Peyer's patch (tissue), 4 donors: ENCODE measurements at places on chromosomes 12 and 14.

- DNase-seq: no peak
Observed at GRCh38 chr12:72828662-72829324, 556.6 kb downstream of the TRHDE start.

DNA sequence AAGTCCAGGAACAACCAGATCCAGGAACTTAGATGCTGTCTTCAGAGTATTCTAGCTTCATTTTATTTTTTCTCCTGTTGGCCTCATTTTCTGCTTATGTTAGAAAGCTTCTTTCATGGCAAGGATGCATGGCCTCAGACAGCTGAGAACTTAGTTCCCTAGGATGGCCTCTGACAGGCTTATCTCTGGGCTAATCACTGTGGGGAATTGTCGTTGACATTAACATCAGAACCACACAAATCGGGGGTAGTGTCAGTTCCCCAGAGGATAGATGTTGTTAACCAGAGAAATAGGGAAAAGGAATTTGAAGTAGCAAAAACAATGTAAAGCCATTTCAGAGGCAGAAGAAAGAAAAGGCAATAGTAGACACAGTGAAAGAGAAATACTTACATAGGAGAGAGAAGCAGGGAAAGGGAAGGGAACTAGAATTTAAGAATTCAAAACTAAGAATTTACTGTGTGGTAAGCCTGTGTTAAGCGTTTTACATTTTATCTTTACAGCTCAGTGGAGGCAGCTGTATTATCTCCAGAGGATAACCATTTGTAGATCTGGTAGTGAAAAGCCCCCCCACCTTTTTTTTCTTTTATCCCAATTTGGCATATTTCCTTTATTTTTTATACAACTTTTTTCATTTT lies 21.8 kb downstream of the FUT8 start:
- DNase-seq: no peak

- DNase-seq: peak; percentile 71
Observed at GRCh38 chr12:52052468-52053186, 1.4 kb downstream of the NR4A1 start.

DNA sequence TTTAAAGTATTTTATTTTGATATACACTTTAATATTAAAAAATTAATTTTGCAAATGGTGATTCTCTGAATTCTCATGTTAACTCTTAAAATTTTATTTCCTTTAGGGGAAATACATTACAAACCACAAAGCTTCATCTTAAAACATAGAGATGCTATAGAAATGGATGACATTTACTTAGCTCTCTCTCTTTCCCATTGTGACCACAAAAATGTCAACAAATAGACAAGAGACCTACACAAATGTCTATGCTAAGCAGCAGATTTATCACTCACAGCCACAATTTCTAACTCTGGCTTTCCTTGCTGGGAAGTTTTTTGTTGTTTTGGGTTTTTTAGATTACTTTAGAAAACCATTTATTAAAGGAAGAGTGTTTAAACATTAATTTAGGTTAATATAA lies 19.9 kb upstream of the PHC1 start:
- DNase-seq: no peak

DNA sequence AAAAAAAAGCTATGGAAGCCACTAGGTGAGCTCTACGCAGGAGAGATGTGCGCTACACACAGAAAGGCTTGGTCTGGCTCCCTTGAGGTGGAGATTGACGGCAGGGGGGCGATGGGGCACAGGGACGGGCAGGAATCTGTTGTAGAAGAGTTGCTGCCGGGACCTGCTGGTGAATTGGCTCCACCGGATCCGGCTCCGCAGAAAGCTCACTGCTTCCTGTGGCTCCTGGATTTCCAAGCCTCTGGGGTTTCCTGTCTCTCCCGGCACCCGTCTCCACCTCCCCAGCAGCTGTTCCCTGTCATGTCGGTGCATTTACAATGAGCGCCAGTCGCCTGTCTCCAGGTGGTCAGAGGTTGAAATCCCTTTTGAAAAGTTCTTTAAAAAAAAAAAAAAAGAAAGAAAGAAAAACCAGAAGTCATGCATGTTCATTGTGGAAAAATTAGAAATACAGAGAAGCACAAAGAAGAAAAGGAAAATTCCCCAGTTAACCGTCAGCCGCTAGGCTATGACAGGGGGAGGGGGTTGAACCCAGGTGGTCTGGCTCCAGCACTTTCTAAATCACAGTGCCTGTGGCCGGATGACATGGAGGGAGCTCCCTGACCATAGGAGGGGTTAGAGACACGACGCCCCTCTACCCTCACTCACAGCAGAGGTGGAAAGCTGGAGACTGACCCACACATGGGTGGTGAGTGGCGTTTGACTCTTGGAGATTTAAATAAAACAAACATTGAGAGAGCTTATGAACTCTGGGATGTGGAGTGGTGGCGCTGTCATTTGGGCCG lies 20.8 kb downstream of the FAM222A start:
- DNase-seq: no peak
